ENCODE measurements at places on chromosomes 7 and 10.

- no peak for DNase-seq
Measured at GRCh38 chr7:38187794-38188440, 9.9 kb downstream of the STARD3NL start.

- DNase-seq, result peak; percentile 34
Measured at GRCh38 chr10:101031796-101032636, 982 bp downstream of the SFXN3 start.

GRCh38 chr7:45597286-45597984 is 23.3 kb downstream of the ADCY1 start:
- DNase-seq, result no peak

- no peak for DNase-seq
Measured at GRCh38 chr10:80472234-80473095, 18.4 kb downstream of the TSPAN14 start.

DNA sequence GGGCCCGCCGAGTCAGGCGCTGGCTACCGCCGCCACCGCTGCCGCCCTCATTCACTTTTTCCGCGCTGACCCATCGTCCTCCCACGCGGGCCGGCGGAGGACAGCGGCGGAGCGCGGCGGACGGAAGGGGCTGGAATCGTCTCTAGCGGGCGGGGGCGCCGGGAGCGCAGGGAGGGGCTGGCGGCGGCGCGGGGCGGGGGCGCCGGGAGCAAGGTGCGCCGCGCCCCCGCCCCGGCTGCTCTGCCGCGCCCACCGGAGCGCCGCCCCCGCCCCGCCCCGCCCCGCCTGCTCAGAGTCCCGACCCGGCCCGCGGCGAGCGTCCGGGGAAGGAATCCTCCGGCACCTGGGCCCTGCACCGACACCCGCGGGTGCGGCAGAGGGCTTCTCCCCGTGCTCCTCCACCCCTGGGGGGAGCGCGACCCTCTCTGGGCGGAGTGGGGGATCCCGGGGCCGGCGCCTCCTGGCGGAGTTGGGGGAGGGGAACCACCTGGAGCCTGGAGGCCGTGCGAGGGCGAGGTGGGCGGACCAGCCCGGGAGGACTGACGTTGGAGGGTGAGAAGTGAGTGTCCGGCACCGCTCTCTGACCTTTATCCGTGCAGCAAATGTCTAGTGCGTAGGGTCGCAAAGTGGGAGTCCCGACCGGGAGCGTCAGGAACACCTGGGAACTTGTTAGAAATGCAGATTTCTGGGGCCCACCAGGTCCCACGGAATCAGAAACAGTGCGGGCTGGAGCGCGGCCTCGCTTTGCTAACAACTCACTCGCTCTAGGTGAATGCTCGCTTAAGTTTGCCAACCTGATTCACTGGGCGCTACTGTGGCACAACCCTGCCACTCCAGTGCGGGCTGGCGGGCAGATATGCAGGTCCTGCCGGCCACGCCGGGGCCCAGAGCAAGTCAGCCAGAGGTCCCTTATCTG is at the start of gene COBL:
Gene COBL, minus strand, starts transcription at position 144 of the 916 bp plus-strand sequence. CDS start 176 bp downstream, outside the sequence.
- no peak for DNase-seq

GRCh38 chr7:28195910-28196620 is 15.5 kb upstream of the JAZF1 start:
- DNase-seq, result no peak

DNA sequence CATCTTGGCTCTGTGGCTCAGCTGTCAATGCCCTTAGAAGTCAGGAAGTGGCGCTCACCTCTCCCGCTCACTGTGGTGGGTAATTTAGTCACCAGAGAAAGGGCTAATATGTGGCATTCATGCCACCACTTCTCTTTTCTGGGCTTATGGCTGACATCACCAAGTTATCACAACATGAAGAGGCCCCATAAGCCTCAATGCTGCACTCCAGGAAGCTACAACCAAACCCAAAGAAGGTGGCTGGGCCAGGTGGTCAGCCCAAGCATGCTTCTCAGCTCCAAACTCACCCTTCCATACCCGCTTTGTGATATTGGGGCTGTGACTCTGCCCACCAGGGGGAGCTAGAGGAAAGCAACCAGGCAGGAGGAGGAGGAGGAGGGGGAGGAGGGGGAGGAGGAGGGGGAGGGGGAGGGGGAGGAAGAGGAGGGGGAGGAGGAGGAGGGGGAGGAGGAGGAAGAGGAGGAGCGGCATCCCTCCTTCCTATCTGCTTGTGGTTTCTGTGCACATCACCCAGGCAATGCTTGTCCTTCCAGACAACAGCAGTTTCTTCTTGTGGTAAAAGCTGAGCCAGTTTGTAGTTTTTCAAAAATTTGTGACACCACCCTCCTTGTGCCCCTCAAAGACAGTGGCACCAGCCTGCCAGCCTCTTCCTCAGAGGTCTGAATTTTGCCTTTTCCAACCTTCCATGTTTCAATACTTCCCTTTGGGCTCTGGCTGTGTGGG is 42.1 kb downstream of the CYP26A1 start:
- peak; percentile 1 for DNase-seq

- no peak for DNase-seq
Measured at GRCh38 chr10:69875856-69876255, 74.2 kb downstream of the COL13A1 start.

DNA sequence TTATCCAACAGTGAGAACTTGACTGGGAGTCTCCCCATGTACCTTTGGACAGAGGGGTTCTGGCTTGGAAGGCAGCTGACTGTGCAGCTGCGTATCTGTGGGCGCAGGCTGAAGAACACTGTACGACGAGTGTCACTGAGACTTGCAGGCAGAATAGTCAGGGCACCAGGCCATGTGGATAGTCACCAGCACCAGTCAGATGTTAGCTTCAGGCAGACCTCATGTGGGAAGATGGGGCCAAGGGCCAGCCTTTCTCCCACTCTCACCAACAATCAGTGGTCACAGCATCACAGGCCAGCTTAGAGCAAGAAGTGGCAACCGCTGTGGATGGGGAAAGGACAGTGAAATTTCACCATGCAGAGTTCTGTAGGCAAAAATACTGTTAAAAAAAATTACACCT is 43.4 kb upstream of the GJD4 start:
- no peak for DNase-seq

DNA sequence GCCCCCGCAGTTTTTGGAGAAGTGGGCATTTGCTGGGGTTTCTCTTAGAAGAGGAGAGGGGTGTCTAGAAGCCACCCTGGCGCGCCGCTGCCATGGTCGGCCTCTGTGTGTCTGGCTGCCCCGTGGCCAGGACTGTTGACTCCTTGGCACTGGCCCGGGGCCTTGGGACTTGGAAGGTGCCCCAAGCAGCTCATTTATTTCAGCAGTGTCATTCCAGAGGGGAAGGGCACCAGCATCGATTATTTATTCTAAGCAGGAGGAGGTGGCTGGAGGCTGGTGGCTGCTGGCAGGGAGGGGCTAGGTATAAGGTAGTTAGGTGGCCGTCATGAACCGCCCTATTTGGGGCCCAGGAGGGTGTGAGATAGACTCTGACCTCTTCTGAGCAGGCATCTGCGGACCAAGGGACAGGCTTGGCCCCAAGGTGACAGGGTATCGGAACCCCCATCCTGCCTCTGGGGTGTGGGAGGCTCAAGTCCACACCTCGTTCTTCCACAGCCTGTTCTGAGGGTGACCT is 1.6 kb downstream of the GTF2IRD1 start:
- no peak for DNase-seq

GRCh38 chr7:115672024-115672423 is 358.5 kb downstream of the TFEC start:
- no peak for DNase-seq

DNA sequence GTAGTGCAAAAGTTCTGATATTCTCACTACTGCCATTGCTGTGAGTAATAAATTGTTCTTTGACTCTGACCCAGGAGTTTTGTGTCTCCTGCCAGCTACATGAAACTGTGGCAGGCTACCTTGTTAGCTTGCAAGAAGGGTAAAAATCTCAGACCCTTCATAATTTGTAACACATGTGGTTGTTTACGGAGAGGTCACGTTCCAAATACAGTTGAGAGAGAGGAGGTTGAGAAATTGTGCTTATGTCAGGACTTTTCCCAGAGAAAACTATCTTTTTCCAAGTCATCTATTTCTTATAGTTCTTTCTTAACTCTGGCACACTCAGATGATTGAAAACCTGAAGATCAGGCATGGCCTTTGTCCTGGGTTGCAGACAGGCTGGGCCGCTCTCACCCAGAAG is 114.4 kb upstream of the SVIL start:
- DNase-seq, result no peak

DNA sequence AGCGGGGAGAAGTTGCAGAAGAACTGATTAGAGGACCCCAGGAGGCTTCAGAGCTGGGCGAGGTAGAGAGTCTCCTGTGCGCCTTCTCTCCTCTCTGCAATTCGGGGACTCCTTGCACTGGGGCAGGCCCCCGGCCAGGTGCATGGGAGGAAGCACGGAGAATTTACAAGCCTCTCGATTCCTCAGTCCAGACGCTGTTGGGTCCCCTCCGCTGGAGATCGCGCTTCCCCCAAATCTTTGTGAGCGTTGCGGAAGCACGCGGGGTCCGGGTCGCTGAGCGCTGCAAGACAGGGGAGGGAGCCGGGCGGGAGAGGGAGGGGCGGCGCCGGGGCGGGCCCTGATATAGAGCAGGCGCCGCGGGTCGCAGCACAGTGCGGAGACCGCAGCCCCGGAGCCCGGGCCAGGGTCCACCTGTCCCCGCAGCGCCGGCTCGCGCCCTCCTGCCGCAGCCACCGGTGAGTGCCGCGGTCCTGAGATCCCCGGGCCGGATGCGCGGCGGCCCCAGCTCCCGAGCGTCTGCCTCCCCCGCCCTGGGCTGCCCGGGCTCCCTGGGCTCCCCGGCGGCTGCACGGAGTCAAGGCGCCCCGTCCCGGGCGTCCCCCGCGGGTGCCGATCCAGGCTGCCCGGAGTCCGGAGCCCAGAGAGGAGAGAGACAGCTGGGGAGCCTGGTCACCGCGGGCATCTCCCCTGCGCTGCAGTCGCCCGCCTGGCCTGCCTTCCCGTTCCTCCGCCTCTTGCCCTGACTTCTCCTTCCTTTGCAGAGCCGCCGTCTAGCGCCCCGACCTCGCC is at the start of gene PLAU:
Gene PLAU, plus strand, starts transcription at position 369 of the 789 bp plus-strand sequence. CDS start 424 bp downstream, outside the sequence.
- DNase-seq, result no peak

- no peak for DNase-seq
Measured at GRCh38 chr7:17456541-17456940, 158.1 kb downstream of the AHR start.

DNA sequence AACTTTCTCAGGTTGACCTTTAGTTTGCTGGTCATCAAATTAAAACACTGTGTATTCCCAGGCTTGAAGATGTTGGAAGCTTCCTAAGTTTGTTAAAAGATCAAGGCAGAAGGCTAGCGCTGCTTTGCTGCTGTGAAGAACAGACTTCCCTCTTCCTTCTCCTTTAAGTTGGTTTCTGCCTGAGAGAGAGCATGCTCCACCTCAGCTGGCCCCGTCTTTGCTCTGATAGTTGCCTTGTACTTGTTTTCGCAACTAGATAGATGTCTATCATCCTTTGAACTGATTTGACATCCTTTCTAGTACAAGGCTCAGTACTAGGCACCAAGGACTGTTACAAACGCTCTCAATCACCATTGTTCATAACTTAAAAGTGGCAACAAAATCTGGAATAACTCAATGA is 177.8 kb upstream of the MKLN1 start:
- DNase-seq, result no peak

GRCh38 chr10:5364374-5364773 is 392 bp upstream of the UCN3 start:
- DNase-seq, result no peak

- no peak for DNase-seq
Measured at GRCh38 chr10:107451047-107451446, 286.5 kb upstream of the SORCS1 start.

GRCh38 chr10:17113889-17114540 is 15.6 kb downstream of the CUBN start:
- DNase-seq, result no peak

DNA sequence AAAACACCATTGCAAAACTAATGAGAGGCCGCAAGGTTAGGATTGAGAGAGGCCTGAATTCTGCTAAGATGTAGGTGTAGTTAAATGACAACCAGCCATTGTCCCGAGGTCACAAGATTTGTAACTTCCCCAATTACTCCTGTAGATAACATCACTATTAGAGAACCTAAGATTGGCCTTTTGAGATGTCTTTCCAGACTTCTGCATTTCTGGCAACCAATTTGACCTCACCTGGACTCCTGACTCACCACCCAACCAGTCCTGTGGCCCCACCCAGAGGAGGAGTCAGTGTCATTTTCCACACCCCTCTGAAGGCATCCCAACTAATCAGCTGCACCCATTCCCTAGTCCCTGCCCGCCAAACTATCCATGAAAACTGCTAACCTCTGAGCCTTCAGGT is 115.7 kb downstream of the PRKAG2 start:
- DNase-seq, result no peak

- DNase-seq, result no peak
Measured at GRCh38 chr10:104099269-104099668, 13.6 kb upstream of the COL17A1 start.

DNA sequence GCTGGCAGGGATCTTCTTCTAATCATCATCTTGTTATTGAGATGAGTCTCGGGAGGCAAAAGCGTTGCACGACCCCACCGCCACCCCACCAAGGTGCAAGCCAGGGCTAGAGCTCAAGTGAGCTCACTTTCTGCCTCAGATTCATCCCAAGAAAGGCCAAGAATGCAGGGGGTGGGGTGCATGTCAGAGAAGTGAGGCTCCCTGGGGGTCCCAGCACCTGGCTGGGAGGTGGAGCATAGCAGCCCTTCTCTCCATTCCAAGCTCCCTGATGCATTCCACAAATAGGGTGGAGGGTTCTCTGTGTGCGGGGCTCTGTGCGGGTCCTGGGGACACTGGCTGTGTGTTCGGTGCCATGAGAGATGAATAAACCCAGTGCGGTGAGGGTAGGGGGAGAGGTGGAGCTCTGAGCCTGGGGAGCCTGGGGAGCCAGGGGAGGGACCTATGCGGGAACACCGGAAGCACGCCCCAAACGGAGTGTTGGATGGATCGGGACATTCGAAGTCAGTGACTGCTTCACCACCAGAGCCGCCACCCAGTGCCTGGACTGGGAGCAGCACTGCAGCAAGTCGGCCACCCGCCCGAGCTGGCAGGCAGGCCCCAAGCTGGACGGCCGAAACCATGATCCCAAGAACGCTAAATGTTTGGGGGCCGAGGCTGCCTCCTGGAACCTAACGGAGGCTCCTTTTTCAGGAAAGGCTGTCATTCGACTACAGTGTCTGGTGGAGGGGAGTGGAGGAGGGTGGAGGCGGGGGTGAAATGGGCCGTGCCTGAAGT is 17.9 kb upstream of the HMX3 start:
- no peak for DNase-seq
